LNCaP clone FGC (cell line): ENCODE measurements at places on chromosomes 3 and 15.

- no peak for DNase-seq
These were observed 3.7 kb upstream of the TMED3 start for GRCh38 chr15:79307251-79307650.

DNA sequence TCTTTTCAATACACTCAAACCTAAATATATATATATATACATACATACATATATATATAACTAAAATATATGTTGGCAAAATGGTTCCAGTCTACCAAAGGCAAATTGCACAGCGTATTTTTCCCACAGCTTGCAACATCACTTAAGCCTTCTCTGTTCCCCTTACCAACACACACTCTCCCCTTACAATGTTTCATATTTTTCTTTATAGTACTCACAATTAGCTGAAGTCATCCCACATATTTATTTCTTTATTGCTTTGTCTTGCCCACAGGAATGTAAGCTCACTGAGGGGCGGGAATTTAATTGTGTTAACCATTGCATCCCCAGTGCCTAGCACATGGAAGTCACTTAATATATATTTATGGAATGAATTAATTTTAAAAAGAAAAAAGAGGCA is 288.3 kb downstream of the ULK4 start:
- no peak for DNase-seq

GRCh38 chr3:152556731-152557254 is 278.1 kb upstream of the P2RY1 start:
- no peak for DNase-seq

GRCh38 chr3:179842061-179842460 is 189.2 kb downstream of the USP13 start:
- DNase-seq, result no peak

DNA sequence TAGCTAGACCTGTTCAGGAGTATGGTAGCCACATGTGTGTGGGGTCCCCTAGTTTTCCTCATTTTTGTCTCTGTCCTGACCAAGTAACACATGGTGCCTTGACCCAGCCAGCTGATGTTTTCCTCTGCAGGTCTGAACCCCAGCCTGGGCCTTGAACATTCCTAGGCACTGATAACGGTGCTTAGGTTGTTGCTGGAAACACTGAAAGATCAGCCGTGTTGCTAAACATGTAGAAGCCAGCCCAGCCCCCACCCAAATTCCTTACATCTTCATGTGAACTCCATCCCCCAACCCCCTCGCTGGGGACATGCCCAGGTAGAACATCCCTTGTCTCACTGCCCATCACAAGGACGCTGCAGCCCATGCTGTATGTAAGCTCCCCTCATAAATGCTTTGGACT is 18.7 kb downstream of the RTP3 start:
- no peak for DNase-seq

- DNase-seq, result no peak
These were observed 1.4 kb upstream of the RAD18 start for GRCh38 chr3:8964436-8965370.

- no peak for DNase-seq
These were observed 12.0 kb downstream of the FSTL1 start for GRCh38 chr3:120438665-120439370.

DNA sequence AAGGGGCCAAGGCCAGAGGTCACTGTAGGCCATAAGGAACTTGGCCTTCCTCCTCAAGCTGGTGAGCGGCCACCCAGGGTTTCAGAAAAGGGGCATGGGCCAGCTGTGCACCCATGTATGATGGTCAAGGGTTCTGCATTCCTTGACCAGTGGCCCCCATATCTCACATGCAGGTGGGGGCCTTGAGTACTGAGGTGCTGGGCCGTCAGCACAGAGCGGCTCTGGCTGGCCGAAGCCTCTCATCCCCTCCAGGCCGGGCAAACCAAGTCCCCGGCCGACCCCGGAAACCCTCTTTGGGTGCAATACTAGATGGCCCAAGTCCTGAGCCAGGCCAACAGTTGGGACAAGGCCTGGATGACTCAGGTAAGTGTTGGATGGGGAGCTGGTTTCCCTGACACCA is 9.5 kb downstream of the ALG3 start:
- no peak for DNase-seq

DNA sequence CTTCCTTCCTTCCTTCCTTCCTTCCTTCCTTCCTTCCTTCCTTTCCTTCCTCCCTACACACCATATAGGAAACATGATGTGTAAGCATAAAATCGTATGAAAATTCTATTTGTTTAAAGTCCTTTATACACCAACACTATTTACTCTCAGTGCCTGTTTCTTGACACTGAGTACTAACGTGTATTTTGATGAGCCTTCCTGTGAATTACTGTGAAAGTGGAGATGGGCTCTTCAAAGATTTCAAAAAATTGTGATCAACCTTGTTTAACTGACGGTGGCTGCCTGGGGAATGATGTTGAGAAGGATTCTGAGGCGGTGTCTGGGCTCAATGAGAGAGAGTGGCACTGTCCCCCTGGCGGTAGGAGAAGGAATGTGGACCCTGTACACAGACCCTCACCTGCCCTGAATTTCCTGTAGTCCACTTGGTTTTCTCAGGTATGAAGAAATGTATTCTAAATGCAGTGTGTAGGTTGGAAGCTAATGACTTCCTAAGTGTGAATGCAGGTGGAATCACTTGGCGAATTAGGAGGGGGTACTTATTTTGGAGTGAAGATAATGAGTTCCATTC is 237.9 kb downstream of the GAP43 start:
- no peak for DNase-seq

- no peak for DNase-seq
These were observed 36.3 kb downstream of the TMEM212 start for GRCh38 chr3:171879472-171879871.

- no peak for DNase-seq
These were observed 28.6 kb downstream of the KCNAB1 start for GRCh38 chr3:156148946-156149381.

DNA sequence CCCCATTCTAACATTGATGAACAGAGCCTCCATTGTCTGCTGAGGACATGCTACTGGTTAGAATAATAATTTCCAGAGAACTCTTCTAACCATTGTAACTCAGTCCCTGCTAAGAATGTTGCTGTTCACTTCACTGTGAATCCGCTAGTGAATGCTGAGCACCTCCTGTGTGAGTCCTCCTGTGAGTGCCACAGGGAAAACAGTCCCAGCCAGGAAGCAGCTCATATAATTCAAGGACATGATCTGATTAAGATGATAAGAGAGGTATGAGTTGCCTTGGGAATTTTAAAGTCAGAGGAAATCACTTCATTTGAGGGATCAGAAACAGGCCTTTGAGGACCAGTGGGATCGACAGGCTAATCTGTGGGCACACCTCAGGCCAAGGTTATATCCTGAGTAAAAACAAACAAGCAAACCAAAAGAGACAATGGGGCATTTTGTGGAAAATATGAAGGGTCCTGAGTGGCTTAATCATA is 33.9 kb upstream of the GPR160 start:
- DNase-seq, result no peak

GRCh38 chr3:130085881-130086280 is 4.2 kb downstream of the ALG1L2 start:
- no peak for DNase-seq

- DNase-seq, result no peak
These were observed 38.8 kb downstream of the PTPRG start for GRCh38 chr3:61600195-61600594.

GRCh38 chr3:110318108-110318507 is 753.5 kb upstream of the NECTIN3 start:
- no peak for DNase-seq

DNA sequence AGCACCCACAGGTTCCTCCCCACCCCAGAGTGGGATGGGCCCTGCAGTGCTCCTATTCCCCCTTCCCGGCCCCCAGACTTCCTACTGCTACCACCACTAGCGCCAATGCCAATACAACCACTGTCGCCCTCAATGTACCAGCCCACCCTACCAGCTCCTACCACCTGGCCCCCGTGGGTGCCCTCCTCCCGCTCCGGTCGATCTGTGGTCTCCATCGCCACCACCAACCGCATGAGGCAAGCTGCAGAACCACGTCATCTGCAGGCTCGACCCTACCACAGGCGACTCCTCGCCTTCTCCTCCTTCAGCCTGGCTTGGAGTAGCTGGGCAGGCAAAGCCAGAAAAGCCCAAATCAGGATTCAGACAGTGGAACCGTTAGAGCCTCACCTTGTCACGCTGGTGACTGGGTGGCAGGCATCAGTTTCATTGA is 179.3 kb downstream of the POTEB3 start:
- no peak for DNase-seq

- DNase-seq, result no peak
These were observed 378.3 kb upstream of the RGMA start for GRCh38 chr15:93467337-93467736.

DNA sequence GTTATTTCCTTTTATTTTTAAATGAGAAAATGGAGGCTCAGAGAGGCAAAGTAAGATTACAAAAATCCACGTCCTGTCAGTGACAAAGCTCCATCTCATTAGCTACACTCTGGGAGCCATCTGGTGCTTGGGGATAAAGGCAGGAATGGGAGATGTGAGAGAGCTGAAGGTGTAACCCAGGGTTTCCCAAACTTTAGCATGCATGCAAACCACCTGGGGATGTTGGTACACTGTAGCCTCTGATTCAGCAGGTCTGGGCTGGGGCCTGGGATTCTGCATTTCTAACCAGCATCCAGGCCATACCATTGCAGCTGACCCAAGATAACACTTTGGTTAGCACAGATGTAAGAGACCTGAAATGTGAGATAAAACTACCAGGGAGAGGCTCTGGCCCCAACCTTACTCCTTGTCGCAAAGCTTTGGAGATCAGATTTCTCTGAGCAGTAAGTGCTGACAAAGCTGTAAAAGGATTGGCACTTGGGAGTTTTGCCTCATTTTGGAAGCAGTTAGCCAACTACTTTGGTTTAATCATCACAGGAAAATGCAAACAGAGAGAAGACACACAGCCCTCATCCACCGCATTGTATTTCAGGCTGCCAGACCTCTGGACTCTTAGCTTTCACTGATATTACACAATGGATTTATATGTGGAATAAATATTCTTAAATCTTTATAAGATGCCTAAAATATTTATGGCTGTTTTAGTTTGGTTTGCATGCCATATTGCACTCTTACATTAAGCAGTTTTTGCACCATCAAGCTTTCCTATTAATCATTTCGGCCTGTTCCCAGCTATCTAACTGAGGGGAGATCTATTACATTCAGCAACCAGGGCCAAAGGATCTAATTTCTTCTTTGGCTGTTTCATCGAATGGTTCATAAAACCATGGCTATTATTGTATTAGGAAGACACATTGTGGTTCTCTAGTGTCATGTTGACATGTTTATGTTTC is 263.0 kb downstream of the EBLN2 start:
- no peak for DNase-seq
